Activated T-cell treated with anti-CD3 and anti-CD28 coated beads for 48 hours (primary cell): ENCODE measurements at places on chromosomes 7 and 10.
A peak's percentile ranks its signal among the peaks of the same experiment; 100 is the strongest.

DNA sequence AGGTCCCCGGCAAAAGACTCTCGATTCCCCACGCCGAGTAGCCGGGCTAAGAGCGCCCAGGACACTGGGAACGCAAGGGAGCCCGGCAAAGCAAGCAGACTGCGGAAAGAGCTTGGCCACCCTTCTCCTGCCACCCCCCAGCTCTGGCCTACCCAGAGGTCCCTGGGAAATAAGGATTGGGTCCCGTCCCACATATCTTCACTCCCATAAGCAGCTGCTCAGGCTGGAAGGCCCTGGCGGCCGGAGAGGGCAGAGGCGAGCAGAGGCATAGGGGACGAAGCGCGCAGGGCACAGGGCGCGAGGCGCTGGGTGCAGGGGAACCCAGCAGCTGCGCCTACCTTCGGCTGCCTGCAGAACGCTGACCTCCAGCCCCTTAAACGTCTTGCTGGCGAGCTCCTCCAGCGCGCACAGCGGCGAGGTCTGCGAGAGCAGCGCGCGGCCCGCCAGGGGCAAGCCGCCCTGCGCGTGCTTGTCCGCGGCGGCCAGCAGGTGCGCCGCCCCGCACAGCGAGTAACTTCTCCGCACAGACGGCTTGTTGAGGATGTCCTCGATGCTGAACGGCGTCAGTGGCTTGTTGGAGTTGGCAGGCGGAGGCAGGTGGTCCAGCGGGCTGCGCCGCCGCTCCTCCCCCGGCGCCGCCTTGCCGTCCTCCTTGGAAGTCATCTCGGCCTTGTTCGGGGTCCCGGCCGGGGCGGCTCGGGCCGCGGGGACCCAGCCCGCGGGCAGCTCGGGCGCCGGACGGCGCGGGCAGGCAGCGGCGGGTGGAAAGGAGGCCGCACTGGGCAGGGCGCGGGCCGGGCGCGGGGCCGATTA, 904 bp downstream of the LBX1 start:
- DNase-seq, result no peak

- no peak for DNase-seq
Observed at GRCh38 chr10:125003146-125003900, 61.4 kb downstream of the ZRANB1 start.

DNA sequence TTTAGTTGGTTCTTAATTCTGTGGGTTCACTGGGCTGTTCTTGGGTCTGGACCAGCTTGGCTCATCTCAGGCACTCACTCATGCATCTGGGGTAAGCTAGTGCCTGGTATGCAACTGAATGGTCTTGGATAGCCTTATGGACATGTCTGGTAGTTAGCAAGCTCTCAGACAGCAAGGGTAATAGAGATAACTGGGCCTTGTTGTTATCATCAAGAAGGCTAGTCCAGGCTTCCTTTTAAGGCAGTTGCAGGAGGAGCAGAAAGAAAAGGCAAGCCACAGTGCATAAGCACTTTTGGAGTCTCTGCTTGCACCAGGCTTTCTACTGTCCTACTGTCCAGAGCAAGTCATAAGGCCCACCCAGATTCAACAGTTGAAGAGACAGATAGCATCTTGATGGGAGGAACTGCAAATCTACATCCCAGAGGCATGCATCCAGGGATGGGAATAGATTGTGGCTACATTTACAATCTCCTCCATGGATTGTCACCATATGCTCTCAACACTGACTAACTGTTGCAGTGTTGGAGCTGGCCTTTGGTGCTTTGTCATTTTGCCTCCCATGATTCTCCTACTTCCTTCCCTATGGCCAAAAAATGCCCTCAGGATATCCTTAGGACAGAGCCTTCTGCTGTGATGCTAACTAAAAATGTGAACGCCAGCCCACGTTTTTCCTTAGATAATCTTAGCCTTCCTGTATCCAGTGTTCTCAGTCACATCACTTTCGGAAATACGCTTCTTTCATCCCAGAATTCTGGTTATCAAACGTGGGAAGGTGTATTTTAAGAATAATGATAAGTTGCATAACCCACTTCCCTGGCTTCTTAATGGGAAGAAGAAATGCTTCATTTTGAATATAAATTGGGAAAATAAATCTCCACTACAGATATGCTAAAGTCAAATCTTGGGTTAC, 3.6 kb downstream of the GIMAP4 start:
- DNase-seq, result no peak

DNA sequence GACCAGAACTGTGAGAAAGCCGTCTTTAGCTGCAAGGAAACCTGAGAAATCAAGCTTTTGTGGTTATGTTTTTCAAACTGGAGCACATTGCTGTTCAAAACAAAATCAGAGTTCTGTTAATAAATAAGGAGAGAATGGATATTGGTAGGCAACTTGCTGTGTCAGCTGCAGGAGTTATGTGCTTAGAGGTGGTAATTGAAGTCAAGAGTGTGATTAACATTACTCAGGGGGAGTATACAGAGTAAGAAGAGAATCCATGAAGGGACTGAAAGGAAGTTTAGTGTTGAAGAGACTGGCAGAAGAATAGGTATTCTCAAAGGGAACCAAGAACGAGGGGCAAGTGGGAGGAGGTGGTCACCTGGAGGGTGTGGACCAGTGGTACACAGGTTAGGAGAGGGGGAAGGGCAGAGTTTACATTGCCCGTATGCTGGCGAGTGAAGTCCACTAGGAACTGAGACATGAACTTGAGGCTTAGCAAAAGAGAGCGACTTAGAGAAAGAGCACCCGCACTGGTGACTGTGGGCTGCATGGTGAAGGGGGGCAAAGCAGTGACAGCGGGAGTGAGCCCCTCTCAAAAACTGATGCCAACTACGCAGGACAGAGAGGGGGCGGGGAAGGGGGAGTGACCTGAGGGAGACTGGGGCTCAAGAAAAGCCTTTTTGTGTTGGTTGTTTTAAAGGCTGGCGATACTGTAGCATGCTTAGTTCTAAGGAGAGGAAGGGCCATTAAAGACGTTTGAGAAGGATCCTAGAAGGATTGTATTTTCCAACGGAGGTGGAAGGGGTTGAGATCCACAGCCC, 80.0 kb downstream of the SDK1 start:
- DNase-seq, result no peak

GRCh38 chr7:156578978-156579430, 61.6 kb upstream of the RNF32 start:
- no peak for DNase-seq

GRCh38 chr10:129744134-129745111, 219.7 kb downstream of the EBF3 start:
- DNase-seq, result no peak

DNA sequence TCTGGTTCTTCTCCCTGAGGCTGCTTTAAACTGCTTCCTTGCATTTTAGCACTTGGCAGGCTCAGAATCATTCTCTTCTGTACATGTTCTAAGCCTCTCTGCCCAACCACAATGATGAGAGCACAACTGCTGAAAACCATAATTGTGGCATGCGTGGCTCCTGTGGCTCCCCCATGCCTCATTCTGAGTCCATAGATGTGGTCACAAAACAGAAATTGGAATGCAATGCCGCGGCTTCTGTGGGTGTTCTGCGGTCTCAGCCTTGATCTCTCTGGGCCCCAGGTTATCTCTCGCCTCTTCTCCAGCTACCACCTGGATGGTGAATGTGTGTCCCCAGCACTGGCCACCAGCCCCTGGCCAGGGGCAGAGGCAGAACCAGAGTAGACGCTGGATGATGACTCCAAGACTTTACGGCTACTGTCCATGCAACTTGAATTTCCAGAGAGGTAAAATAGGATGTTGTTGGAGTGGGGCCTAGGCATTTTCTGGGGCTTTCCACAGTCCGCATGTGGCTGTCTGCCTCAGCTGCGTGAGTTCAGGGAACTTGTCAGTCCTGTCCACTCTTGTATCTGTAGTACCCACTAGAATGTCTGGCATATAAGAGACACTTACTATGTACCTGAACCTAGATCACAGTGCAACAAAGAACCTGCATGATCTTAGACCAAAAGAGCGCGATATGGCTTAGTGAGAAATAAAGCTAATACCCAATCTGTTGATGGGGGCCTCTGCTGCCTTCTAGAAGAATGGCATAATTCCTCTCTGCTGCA, 52.4 kb upstream of the ADRB1 start:
- DNase-seq, result peak; percentile 35

- DNase-seq, result no peak
Observed at GRCh38 chr10:129883626-129884397, 80.3 kb downstream of the EBF3 start.

GRCh38 chr7:95520136-95520535, 34.4 kb downstream of the ASB4 start:
- DNase-seq, result no peak

DNA sequence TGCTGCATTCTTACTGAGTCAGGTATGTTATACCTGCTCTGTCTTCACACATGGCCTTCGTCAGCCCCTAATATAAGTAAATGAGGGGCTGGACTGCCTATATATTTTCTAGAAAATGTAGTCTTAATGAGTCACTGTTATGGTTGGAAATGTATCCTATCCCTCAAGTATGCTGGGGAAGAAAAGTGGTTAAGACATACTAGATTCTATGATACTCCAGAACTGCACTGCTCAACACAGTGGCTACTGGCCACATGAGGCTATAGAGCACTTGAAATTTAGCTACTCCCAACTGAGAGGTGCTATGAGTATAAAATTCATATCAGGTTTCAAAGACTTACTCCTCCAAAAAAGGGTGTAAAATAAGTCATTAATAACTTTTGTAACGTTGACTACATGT, 104.3 kb upstream of the STEAP1B start:
- DNase-seq, result no peak

GRCh38 chr10:69567920-69568319, 5.3 kb downstream of the NEUROG3 start:
- no peak for DNase-seq

GRCh38 chr7:38052786-38053185, 125.3 kb upstream of the STARD3NL start:
- no peak for DNase-seq

DNA sequence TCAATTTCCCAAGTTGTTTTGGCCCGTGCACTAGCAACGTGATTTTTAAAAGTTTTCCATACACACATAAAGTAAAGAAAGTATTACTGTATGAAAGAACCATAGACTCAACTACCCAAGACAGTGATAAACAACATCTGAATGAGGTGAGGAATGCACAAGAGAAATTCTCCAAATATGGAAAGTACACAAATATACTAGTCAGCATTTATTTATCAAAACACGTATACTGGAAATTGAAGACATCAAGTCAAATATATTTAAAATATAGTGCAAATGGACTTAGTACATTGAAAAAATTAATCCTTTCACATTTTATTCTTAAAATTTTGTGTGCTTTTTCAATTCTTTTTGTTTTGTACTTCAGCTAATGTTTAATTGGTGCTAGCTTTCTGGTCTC, 143.6 kb downstream of the ARL4A start:
- no peak for DNase-seq

- DNase-seq, result no peak
Observed at GRCh38 chr10:18271491-18271890, 131.3 kb downstream of the CACNB2 start.

GRCh38 chr7:9264395-9264794, 831.0 kb downstream of the NXPH1 start:
- no peak for DNase-seq

- DNase-seq, result no peak
Observed at GRCh38 chr10:78318305-78318704, 284.6 kb downstream of the RPS24 start.

DNA sequence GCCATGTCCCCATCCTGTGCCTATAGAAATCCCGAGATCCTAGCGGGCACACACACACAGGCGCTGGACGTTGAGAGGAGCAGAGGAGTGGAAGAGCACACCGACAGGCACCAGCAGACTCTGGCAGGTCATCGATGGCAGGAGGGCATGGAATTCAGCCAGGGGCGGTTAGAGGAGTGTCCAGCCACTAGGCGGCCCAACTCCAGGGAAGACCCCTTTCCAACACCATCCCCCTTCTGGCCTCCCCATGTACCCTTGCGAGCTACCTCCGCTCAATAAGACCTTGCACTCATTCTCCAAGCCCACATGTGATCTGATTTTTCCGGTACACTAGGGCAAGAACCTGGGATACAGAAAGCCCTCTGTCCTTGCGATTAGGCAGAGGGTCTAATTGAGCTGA, 356.0 kb upstream of the DPP6 start:
- no peak for DNase-seq

DNA sequence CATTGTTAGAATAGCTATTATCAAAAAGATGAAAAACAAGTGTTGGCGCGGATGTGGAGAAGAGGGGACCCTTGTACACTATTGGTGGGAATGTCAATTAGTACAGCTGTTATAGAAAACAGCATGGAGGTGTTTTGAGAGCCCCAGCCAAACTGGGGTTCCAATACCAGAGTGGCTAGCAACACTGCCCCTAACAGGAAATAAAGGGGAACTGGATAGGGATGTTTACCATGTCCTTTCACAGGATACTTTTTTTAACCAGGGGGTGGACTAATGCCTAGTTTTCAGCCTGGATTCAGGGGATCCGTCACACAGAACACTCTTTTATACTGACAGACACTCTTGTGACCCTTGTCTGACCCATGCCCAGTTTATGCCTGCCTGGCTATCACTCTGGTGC, 6.9 kb upstream of the GSTK1 start:
- no peak for DNase-seq

GRCh38 chr10:67818323-67818722, 19.7 kb downstream of the DNAJC12 start:
- DNase-seq, result no peak

- no peak for DNase-seq
Observed at GRCh38 chr10:131477457-131478121, 166.1 kb upstream of the TCERG1L start.

DNA sequence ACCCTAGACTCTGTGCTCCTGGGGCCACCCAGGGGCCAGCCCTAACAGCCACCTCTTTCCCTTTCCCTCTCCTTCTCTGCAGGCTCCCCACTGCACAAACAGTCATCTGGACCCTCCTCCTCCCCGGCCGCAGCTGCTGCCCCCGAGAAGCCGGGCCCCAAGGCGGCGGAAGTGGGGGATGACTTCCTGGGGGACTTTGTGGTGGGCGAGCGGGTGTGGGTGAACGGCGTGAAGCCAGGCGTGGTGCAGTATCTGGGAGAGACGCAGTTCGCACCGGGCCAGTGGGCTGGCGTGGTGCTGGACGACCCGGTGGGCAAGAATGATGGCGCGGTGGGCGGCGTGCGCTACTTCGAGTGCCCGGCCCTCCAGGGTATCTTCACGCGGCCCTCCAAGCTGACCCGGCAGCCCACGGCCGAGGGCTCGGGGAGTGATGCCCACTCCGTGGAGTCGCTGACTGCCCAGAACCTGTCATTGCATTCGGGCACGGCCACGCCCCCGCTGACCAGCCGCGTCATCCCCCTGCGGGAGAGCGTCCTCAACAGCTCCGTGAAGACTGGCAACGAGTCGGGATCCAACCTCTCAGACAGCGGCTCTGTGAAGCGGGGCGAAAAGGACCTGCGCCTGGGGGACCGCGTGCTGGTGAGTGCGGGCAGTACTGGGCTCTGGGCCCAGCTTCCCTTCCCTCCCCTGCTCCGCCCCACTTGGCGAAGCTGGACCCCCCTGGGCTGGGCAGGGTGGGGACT, 49.3 kb downstream of the CLIP2 start:
- no peak for DNase-seq

GRCh38 chr10:58712982-58713381, 200.3 kb downstream of the BICC1 start:
- no peak for DNase-seq
